ENCODE measurements at places on chromosomes 2 and 18.

DNA sequence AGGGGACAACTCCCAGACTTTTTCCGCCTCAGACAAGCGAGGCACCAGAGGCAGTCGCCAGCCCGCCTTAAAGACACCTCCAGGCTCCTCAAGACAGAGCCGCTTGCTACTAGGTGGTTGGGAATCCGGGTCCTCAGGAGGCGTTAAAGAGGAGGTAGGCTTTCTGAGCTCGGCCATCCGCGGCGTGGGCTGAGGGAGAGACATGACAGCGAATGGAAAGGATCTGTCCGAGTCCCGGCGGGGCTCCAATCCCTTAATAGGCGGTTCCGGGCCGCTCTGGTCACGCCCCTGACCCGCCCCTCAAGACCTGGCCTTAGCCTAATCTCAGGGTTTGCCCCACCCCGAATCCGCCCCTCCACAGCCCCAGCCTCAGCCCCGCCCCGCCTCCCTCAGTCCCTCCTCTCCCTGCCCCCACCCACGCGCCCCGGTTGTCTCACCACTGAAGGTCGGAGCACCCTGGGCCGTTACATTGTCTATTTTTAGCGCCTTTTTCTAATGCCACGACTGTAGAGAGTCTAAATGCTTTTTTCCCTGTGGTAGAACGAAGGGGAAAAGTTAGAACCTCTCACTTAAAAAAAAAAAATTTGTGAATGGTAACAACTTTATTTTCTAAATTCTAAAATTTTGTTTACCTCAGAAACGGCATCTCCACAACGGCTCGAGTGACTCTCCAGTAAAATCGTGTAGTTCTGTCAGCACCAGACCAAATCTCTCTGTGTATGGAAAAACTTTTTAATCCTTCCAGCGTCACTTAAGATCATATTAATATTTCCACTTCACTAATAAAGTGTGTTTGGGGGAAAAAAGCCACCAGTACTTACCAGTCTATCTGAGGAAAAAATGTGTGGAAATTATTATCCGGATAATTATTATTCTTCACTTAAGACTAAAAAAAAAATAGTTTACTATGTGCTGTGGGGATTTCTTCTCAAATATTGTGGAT, at the start of gene RAD51AP2:
Gene RAD51AP2, minus strand, starts transcription at position 229 of the 943 bp plus-strand sequence. Its CDS starts 25 bp downstream, at position 204.
- DNase-seq = no peak

DNA sequence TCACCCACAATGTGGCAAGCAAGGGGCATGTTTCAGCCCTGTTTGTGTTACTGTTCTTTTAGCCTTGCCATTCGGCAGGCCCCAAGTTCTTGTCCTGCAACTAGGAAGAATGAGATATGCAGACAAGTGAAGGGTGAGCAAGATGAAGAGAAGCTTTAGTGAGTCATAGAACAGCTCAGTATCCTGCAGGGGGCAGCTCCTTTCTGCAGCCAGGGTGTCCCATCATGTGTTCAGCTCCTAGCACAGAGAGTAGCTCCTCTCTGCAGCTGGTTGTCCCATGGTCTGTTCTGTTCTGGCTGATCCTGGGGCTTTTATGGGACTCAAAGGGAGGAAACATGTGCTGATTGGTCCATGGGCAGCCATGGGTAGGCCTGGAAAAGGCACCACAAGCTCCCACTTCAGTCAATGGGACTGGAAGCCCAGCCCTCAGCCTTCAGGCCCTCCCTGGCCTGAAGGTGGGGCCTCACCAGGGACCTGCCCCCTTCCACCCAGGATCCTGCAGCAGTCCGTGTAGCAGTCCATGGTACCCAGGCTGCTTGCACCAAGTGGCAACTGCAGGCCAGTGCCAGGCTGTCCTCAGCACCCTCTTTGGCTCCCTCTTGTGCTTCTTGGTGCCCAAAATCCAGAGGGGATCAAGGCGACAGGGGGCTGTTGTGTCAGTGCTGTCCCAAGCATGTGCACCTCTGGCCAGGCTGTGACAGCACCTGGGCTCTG, 326.4 kb downstream of the NR4A2 start:
- no peak for DNase-seq

DNA sequence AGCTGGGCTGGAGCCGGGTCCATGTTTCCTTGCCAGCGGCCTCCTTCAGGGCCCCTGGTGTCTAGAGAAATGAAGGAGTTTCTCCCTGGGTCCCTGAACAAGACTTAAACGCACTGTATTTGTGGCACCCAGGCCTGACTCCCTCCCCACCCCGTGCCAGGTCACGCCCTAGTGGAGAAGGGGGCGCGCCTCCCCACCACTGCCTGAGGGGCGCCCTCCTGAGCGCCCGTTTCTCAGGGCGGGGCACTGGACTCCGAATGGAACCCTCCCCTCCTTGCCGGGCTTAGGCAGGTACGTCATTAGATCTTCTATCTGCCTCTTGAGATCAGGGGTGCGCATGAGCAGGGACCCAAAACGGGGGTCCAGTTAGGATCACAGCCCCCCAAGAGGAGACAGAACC, 16.3 kb downstream of the ODC1 start:
- DNase-seq = no peak

GRCh38 chr2:9980520-9980919, 29.0 kb downstream of the GRHL1 start:
- DNase-seq = no peak

GRCh38 chr2:64467096-64467843, 13.3 kb downstream of the LGALSL start:
- no peak for DNase-seq

- no peak for DNase-seq
Measured at GRCh38 chr2:232521959-232522622, 1.9 kb downstream of the PRSS56 start.

DNA sequence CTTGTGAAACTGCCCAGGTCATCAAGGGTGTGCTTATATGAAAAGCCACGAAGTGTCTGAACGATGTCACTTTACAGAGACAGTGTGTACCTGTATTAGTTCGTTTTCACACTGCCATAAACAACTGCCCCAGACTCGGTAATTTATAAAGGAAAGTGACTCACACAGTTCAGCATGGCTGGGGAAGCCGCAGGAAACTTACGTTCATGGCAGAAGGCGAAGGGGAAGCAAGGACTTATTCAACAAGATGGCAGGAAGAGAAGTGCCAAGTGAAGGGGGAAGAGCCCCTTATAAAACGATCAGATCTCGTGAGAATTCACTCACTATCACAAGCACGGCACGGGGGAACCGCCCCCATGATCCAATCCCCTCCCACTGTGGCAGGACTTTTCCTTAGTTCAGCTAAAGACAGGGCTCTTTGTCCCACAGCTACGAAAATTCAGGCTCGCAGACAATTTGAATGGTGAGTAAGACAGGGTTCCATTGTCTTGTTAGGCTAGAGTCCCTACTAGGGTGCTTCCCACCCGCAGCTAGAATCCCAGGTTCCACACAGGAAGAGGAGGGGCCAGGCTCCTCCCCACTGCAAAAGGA, 20.1 kb downstream of the TMEM177 start:
- DNase-seq = no peak

- no peak for DNase-seq
Measured at GRCh38 chr2:7007846-7008741, 90.9 kb downstream of the RNF144A start.

- DNase-seq = no peak
Measured at GRCh38 chr2:240463866-240464481, 28.5 kb downstream of the GPC1 start.

DNA sequence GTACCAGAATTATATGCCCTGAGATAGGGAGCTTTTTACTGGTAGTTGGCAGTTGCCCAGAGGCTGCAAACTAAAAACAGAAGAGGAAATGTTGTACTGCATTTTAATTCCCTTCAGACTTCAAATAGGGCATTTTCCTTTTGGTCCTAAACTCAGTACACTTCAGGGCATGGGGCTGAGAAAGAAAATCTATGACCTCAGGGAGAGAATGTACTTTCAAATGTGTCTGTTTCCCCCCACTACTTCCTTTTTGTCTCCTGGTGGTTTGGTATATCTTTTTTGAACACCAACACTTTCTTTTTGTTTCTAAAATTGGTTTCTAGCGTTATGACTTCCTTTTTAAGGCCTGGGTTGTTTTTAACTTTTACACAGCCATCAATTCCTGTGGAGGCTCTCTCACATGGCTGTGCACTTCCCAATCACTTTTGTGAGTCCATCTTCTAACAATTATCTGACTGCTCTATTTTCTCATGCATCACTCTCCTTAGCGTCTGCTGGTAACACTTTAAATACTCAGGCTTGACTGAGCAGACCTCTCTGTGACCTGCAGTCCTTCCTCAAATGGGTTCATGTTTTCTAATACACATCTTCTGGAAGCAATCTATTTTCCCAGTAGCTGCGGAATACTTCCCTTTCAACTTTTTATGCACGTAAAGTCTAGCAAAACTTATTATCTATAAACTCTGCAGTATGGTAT, 596.0 kb downstream of the LRP1B start:
- peak; percentile 18 for DNase-seq

- DNase-seq = no peak
Measured at GRCh38 chr2:85844486-85844885, 44.3 kb downstream of the ST3GAL5 start.

DNA sequence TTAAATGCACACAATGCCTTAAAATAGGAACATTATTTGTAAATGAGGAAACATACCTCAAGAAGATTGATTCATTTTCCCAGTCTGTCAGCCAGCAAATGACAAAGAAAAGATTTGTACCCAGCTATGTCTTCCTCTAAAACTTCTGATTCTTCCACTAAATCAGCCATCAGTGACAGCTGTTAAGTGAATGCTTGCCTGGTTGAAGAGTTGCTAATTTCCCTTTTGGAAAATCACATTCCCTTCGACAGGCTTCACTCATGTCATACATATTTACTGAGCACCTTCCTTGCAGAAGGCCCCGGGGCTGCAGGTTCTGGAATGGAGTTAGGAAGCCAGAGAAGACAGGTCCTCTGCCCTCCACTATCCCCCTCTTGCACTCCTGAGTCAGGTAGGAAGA, 112.0 kb upstream of the SLC66A3 start:
- no peak for DNase-seq

DNA sequence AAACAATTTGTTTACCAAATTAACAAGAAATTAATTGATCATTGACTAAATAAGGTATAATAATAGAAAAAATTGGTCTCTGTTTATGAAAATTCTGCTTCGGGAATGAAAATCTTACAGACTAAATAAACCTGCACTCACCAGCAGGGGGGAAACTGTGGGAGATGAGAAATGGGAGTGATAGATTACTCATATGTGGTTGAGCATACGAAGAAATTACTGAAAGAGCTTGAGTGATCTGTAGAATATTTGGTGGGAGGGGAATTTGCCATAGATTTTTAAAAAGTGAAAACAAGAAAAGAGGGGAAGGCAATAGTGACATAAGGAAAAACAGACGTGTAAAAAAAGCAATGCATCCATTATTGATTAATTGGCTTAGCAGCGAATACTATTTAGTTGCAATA, 2.2 kb downstream of the HMSD start:
- DNase-seq = no peak

- no peak for DNase-seq
Measured at GRCh38 chr2:18856765-18857164, 267.4 kb upstream of the NT5C1B start.

- peak; percentile 93 for DNase-seq
Measured at GRCh38 chr2:216498379-216499352, at the start of gene RPL37A. TSS of gene RPL37A (plus strand) at chr2:216498844. CDS start at chr2:216498875, 31 bp downstream.

DNA sequence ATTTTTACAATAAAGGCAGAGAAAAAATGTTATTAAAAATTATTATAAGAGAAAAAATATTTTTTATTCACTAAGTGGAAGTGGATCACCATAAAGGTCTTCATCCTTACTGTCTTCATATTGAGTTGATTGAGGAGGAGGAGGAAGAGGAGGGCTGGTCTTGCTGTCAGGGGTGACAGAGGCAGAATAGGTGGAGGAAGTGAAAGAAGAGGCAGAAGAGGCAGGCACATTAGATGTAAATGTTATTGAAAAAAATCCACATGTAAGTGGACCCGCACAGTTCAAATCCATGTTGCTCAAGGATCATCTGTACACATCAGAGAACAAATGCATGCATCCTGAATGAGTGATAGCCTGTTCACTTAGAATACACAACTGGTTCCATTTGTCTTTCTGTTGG, 6.4 kb upstream of the SPATS2L start:
- no peak for DNase-seq

- no peak for DNase-seq
Measured at GRCh38 chr2:215613280-215613679, 177.4 kb upstream of the FN1 start.

DNA sequence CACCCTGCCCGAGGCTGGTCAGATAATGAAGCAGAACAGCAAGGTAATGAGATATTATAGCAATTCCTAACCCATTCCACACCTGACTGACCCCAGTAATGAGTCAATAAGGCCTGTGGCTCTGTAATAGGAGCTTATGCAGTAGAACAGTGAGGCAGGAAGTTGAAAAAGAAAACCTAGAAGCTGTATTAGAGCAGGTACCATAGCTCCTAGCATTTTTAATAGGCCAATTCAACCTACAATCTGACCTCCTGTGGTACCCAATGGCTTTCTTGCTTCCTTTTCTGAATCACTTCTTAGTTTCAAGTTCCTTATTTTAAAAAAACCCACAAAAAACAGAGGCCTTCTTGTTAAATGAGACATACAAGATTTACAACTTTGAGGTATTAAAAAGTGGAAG, 43.6 kb upstream of the MAP2 start:
- DNase-seq = no peak

DNA sequence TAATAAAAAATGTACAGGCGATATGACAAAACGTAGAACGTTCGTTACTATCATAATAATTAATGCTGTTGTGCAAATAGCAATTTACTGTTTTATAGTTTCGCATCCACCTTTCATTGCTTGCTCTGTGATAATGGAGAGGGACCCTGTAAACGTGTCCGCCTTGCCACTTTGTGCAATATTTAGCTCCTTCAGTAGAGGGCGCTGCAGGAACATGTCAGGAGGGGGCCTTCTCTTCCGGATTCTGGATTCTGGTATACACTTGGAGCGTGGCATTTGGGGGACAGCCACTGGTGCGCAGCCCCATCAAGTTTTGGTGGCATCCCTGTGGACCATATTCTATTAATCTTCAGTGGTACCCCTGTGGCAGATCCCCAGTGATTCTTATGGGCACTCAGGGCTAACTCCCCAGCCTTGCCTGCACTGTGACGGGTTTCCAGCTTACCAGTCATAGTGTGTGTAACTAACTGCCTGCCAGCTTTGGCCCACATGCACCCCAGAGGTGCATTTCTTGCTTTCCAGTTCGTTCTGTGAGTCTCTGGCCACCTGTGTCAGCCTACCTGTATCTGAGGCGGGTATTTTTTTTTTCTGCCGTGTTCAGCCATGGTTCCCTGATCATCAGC, 140.3 kb downstream of the CYRIA start:
- peak; percentile 50 for DNase-seq

GRCh38 chr18:293536-293935, 25.7 kb upstream of the THOC1 start:
- no peak for DNase-seq

- DNase-seq = no peak
Measured at GRCh38 chr18:54069729-54070128, 154.7 kb downstream of the MBD2 start.

GRCh38 chr18:50820901-50821520, 1.2 kb upstream of the MRO start:
- DNase-seq = peak; percentile 12

- DNase-seq = no peak
Measured at GRCh38 chr2:150811259-150811855, 323.9 kb upstream of the RND3 start.

DNA sequence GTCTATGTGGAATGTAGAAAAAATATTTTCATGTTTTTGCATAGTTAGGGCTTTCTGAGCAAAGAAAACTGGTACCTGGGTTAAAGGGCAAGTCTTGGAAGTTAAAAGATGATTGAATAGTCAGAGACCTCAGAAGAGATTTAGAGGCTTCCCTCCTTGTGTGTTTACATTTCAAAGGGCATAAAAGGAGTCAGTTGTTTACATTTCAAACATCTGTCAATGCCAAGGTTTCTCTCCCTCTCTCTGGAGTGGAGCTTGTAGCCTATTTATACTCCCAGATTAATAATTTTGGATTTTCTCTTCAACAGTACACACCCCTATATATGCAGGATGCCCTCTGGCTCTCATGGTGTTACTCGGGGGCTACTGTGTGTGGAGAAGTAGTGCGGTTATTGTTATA, 8.6 kb downstream of the M1AP start:
- DNase-seq = no peak

All from Jurkat, Clone E6-1 (cell line).